Stimulated activated CD8-positive, alpha-beta memory T cell treated with anti-CD3 and anti-CD28 coated beads, Interleukin-15, amount 100 ng/mL, for 4 hours (primary cell): ENCODE measurements at places on chromosomes 5 and 9.

- DNase-seq, result no peak
Observed at GRCh38 chr9:136242918-136243525, 2.6 kb downstream of the QSOX2 start.

GRCh38 chr5:124457901-124458300 is 288.5 kb downstream of the ZNF608 start:
- no peak for DNase-seq

GRCh38 chr9:130331061-130331460 is 65.5 kb downstream of the HMCN2 start:
- no peak for DNase-seq

GRCh38 chr5:120778491-120779484 is 314.7 kb downstream of the PRR16 start:
- no peak for DNase-seq

DNA sequence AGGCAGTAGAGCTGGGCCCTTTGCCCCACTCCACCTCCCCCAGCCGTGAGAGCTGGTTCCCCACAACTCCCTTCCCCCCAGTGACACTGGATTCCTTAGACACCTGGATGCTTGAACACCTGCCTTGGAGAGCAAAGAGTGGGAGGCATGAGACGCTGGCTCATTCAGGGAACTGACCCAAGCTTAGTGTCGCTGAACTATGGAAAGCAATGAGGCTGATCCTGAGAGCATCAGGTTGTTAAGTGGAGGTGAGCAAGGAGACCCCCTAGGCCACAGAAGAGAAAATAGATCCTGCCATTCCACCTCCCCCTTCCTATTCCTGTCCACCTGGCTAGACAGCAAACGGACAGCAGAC is 2.0 kb downstream of the CCL19 start:
- DNase-seq, result no peak

DNA sequence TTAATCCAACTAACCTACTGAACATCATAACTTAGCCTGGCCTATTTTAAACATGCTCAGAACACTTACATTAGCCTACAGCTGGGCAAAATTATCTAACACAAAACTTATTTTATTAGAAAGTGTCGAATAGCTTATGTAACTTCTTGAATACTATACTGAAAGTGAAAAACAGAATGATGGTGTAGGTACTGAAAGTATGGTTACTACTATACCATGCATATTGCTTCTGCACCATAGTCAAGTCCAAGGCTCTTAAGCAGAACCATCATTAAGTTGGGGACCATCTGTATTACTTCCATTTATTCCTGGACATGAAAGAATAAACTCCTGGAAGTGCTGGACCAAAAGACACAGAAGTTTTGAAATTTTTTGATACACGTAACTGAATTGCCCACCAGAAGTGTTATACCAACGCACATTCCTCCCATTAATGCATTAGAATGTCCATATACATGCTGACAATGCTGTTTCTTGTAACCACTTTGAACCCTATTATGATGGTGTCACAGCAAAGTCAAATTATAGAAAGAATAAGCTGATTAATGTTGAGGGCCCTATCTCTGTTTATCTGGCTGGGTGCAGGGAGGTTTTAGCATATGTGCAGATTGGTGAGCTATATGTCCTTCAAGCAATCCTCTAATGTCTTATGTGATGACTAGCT is 375.7 kb downstream of the ACTL7B start:
- DNase-seq, result no peak

DNA sequence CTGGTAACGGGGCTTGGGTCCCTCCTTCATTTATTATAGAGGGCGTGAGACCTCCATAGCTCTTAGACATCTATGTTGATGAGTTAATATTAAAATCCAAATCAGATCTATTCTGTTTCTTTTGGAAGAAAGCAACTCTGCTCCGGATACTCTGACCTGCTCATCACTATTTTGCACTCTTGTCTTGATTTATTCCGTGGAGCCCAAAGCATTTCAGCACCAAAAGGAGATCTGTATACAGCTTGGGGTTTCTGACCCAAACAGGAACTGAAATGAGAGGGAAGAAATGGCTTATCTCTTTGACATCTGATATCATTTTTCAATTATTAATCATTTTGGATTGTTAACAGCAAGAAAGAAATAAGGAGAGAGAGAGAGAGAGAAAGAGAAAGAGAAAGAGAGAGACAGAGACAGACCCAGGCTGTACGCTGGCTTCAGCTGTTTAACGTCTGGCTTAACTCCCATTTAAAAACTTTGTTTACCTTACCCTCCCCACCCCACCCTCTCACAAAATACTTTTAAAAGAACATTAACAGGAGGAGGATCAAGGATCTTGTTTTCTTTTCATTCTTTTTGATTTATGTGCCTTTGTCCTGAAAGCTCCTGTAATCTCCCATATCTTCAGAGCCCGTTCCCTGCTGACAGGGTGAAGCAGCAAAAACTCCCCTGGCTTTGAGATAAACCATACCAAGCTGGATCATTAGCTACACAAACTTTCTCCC is 231.4 kb upstream of the TUT7 start:
- no peak for DNase-seq

DNA sequence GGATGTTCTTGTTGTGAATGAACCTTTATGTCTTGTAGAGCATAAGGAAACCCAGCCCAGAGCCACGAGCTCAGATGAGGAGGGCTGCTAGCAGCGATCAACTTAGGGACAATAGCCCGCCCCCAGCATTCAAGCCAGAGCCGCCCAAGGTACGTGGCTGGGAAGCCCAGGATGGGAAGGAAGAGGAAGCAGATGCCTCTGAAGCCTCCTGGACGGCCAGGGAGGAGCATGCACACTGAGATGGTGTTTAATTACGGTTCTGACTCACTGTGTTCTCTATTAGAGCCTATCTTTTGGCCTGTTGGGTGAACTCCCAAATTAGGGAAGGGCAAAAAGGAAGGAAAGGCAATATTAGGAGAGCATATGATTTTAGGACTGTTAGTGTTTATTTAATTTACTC is 75.3 kb downstream of the TJP2 start:
- no peak for DNase-seq

GRCh38 chr5:147160902-147161700 is 73.7 kb upstream of the STK32A start:
- DNase-seq, result no peak

GRCh38 chr9:135515083-135515951 is 5.9 kb upstream of the LCN1 start:
- DNase-seq, result no peak

DNA sequence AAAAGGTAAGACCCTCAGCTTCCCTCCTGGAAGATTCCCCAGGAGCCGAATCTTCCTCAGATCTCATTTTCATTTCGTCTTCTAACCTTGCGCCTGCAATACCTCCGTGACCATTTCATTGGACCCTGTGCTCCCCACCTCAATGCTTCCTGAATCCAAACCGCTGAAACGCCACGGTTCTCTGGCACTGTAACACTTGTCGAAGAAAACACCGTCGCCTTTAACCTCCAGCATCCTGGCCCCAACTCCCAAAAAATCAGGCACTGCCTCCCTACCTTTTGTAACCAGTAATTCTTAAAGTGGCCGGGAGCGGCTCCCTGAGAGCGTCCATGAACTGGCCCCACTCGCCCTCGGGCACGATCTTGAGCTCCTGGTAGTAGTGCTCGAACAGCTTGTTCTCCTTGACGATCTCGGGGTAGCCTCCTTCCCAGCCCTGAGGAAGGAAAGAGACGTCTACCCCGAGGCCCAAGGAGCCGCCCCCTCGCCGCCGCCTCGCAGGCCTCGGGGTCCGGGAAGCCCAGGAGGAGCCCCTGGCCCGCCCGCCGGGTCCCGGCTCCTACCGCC is 438 bp downstream of the NSUN2 start:
- DNase-seq, result no peak

GRCh38 chr5:81838307-81838906 is 87.5 kb upstream of the SSBP2 start:
- no peak for DNase-seq

- DNase-seq, result no peak
Observed at GRCh38 chr5:67490543-67491321, 294.1 kb upstream of the CD180 start.
